ENCODE measurements at places on chromosomes 13 and 19.

DNA sequence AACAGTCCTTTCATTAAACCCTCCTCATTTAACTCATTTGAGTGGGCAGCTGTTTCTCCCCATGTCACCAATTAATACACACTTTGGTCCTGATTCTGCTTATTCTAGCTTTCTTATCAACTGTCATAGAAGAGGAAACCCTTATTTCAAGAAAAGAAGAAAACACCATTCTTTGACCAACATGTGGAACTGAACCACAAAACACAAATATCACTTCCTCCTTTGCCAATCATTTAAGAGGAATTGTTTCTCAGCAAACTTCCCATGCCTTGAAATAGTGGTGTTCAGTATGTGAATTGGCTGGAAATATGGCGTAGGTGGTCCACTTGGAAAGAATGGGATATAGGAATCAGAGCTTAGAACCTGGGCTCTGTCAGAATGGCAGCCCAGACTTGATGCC, 20.4 kb downstream of the MBD3L2B start:
- DNase-seq: no peak

DNA sequence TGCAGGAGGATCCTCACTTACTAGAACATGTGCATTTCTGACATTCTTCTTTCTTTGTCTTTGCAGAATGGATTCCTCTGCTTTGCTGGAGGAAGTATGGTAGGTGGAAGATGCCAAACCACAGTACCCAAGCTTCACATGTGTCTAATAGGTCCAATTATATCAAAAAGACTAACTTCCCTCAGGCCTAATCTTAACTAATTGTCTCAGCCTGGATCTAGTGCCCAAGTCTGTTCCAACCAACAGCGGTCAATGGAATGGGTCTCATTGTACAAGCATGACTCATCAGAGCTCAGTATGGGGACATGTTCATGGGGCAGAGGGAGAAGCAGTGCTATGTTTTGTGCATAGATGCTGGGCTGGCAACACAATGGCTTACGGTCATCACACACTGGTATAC, 81.6 kb upstream of the CSNK1A1L start:
- DNase-seq: no peak

DNA sequence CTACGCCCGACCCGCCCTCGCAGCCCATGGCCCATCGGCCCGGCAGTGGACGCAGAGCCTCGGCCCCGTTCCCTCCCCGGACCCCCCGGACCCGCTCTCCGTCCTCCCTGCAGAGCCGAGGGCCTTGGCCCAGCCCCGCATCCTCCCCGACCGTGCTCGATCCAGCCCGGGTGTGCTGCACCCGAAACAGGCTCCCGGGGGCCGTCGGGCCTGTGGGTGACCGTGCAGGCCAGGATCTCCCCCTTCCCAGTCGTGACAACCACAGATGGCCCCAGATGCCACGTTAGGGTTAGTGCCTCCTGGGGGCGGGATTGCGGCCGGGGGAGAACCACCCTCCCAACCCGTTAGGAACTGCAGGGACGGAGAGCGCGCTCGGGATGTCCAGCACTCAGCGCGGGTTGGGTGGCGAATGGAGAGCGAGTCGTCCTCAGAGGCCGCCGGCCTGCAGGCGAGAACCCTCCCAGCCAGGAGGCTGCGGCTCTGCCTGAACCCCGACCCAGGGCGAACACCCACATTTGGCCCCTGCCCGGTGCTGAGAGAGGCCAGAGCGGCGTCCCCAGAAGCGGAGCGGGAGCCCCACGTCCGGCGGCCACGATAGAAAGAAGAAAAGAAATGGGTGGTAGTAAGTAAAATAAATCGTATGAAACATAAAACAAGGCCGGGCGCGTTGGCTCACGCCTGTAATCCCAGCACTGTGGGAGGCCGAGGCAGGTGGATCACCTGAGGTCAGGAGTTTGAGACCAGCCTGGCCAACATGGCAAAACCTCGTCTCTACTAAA, 6.7 kb upstream of the MADCAM1 start:
- DNase-seq: peak; percentile 28

GRCh38 chr13:29520671-29521070, 74.8 kb downstream of the SLC7A1 start:
- DNase-seq: peak; percentile 76

- DNase-seq: no peak
Measured at GRCh38 chr19:485583-486236, 10.6 kb upstream of the MADCAM1 start.

Measured in GM04504 (cell line).